ENCODE measurements at places on chromosomes 16 and 17.

GRCh38 chr17:34581446-34582184 lies 2.2 kb downstream of the TMEM132E start:
- DNase-seq, result no peak

- no peak for DNase-seq
Observed at GRCh38 chr16:69508033-69508755, 57.6 kb upstream of the NFAT5 start.

DNA sequence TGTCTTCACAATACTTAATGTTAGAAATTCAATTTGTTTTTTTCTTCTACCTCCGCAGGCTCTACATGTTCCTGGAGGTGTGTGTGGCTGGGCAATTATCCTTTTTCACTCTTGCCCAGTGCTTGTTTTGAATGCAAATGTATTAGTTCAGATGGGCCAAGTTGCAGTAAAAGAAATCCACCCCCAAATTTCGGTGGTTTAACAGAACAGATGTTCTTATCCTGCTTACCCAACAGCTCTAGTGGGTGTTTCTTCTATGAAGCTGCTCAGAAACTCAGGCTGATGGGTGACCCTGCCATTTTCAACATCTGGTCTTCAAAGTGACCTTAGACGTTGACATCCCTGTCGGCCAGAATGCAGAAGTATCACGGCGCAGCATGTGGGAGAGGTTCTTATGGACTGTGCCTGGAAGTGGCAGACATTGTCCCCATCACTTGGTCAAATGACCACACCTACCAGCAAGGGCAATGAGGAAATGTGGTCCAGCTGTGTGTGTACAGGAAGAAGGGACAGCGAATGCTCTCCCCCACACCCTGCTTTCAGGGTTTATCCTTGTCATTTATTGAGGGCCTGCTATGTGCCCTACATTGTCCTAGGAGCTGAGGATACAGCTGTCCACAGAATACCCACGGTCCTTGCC lies 157.3 kb downstream of the CDH13 start:
- no peak for DNase-seq

DNA sequence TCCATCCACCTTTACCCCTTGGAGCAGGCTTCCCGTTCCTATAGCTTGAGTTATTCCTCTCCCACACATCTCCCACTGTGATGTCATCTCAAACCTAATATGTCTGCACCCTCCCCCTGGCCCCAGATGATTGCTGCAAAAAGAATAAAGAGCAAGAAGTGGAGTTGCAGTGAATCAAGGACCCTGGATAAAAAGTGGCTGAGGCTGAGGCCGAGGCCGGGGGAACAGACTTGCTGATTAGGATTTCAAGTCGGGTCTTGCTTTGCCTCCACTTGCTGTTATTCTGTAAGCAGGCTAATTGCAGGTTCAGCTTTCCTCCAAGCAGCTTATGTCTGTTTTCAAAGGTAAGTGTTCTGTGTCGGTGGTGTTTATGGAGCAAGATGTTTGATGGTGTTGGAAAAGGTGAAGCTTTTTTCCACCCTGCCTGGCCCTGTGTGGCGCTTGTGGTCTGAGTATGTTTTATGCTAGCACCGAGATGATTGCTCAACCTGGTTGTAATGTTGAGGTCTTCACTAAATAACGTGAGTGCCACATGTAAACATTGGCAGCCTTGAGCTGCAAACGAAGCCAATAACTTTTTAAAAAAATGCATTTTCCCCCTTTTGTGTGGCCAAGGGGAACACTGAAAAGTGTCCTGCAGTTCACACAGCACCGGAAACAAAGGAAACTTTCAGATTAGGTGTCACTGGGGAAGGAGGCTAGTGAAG lies 15.4 kb downstream of the HS3ST3B1 start:
- DNase-seq, result no peak

All from fibroblast of skin of left quadriceps (primary cell).